ENCODE measurements at places on chromosomes 16 and 17.

DNA sequence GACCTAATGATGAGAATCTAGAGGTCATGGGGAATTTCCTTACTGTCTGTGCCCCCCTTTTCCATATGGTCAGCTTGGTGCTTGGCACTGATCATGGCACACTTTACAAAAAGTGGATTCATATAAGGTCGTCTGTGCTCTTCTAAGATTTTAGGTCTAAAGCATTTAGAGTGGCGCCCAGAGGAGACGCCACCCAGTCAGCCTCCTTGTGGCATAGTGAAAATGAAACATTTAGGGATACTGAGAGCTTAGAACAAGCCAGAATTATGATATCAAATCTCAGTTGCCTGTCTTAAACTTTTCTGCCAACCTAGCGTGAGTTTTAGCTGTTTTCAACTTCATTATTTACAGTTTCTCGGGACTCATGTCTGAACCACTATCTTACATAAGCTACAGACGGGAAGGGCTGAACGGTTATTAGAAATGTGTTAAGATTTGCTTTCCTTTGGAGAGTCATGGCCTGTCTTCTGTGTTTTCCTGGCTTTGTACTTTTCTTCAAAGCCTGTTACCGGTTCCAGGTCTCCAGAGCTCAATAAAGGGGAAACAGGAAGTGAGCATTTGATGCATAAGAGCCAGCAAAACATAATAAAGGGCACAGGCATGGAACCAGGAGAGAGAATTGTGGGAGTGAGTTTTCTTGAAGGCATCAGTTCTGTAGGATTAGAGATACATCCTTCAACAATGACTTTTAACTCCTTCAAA is 13.7 kb downstream of the ZNRF1 start:
- DNase-seq = no peak

DNA sequence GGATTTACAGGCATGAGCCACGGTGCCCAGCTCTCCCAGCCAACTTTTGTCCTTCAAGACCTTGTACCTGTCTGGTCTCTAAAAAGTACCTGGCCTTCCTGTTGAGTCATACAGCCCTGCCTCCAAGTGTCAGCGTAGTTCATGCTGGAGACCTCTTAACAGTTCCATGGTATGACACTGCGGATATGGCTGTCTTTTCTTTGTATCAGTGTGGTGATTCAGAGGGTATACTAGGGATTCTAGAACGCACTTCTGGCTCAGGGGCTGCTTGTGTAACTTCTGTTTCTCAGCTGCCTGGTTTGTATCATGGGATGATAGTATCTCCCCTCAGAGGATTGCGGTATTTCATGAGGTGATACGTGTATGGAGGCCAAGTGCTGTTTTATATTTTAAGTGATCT is 2.0 kb upstream of the TMEM11 start:
- DNase-seq = no peak

GRCh38 chr16:67399218-67399733 is 6.0 kb upstream of the TPPP3 start:
- DNase-seq = no peak

DNA sequence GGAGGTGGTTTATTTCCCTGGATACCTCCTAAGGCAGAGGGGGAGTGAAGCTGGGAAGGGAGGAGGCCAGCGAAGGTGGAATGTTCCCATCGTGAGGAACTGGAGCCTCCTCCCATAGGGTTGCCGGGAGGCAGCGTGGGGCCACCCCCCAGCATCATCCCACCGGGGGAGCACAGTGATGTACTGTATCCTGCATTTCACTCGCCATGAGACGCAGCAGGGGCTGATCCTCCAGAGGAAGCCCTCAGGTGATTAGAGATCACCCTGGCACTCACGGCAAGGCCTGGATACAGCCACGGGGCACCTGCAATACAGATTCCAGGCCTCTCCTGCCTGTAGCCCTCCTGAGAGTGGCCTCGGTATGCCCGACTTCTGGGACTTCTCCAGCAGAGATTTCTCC is 25.5 kb upstream of the BEAN1 start:
- DNase-seq = no peak

- DNase-seq = no peak
These were observed 9.1 kb upstream of the ARL5C start for GRCh38 chr17:39174920-39175694.

GRCh38 chr17:73799781-73800627 is 155.8 kb upstream of the SDK2 start:
- peak; percentile 37 for DNase-seq

DNA sequence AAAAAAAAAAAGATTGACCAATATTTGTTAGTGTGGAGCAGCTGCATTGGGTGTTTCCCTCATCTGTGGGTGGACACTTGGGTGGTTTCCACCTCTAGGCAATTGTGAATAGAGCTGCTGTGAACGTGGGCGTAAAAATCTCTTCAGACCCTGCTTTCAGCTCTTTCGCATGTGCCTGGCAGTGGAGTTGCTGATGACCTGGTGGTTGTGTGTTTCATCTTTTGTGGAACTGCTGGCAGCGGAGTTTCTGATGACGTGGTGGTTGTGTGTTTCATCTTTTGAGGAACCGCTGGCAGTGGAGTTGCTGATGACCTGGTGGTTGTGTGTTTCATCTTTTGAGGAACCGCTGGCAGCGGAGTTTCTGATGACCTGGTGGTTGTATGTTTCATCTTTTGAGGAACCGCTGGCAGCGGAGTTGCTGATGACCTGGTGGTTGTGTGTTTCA is 21.4 kb downstream of the ZC3H18 start:
- no peak for DNase-seq

DNA sequence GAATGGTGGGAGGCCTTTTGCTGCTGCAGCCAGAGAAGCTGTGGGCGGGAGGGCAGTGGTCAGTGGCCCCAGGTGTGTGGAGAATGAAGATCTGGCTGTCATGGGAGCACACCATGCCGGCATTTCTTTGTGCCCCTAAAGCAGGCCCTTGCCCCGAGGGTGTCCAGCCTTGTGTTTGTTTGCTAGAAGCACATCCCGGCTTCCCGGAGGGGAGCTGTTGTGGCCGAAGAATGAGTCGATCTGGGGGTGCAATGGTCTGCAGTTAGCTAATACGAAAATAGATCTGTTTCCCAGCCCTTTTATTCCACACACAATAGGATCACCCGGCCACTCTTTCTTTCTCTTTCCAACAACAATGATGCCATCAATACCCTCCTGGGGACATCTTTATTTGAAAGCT is 228.8 kb downstream of the CBLN1 start:
- DNase-seq = no peak

GRCh38 chr16:3640207-3640606 is 14.3 kb upstream of the DNASE1 start:
- no peak for DNase-seq

DNA sequence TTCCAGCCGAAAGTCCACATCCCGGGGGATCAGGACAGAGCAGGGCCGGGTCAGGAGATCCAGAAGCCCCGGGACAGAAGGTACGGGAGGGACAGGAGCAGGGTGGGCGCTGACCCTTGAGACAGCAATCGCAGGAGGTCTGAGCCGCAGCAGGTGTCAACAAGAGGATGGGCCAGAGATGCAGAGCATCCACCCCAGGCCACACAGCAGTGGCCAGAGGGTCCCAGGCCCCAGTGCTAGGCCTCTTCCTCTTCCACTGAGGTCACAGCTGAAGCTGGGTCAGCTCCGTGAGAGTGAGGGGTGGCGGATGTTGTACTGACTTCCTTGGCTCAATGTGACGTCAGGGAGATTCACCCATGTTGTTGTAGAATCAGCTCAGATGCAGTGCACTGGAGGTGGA is 8.7 kb upstream of the RNF213 start:
- no peak for DNase-seq

- DNase-seq = peak; percentile 72
These were observed 569 bp downstream of the FLII start for GRCh38 chr17:18257982-18258355.

DNA sequence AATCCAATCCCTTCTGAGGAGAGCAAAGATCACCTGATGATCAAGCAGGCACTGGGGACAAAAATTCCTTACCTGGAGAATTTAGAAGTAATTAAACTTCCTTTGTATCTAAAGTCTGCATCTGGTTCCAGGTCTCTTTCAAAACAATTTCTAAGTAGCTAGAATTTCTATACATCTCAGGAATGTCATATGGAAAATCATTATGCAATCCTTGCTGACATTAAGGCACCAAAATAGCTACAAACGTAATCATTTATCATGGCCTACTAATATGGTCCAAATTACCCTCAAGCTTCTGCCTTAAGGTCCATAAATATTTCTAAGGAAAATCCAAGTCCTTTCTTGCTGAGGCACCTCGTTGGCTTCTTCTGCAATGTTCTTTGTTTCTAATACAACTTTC is 32.9 kb upstream of the YPEL2 start:
- DNase-seq = no peak

DNA sequence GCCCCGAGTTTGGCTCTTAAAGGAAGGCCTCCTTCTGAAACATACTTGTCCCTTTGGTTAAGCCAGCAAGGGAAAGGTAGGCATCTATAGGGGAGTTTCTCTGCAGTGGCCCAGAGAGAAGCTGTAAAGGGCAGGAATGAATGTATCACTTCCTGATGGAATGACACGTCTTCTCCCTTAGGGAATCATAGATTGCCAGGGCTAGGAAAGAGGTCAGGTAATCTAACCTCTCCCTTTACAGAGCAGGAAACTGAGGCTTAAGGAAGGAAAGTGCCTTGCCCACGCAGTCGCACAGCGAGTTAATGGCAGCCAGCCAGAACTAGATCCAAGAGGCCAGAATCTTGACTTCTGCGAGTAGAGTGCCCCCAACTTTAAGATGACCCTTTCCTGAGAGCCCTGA is 66.1 kb downstream of the NEUROD2 start:
- no peak for DNase-seq

- no peak for DNase-seq
These were observed 264.9 kb downstream of the FTO start for GRCh38 chr16:53968896-53969295.

GRCh38 chr16:15055141-15056053 is 477 bp downstream of the NTAN1 start:
- no peak for DNase-seq

DNA sequence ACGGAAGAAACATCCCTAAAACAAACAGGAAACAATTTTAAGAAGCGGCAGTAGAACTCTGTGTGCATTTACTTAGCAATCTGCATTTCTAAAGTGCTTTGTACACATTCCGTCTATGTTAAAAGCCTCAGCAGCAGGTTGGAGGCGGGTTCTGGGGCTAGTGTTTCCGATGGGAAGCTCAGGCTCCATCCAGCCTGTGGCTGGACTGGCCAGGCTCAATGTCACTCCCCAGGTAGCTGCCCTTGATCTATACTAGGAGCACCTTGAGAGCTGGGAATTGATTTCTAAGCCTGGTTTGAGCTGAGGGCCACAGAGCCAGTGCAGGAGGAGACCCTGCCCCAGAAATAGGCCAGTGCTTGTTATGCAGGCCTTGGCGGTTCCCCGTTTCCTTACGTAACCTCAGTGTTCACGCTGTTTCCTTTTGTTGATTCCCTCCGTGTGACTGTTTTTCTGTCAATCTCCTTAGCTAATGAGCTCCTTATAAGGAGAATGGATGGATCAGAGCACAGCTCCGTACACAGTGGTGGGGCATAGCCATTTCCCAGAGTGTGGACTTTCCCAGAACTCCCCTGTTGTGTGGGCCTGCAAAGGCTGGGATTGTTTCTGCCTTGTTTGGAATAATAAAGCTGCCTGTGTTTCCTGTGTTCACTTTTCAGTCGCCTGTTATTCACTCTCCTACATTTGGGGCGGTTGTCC is 21.4 kb downstream of the ADORA2B start:
- peak; percentile 78 for DNase-seq

DNA sequence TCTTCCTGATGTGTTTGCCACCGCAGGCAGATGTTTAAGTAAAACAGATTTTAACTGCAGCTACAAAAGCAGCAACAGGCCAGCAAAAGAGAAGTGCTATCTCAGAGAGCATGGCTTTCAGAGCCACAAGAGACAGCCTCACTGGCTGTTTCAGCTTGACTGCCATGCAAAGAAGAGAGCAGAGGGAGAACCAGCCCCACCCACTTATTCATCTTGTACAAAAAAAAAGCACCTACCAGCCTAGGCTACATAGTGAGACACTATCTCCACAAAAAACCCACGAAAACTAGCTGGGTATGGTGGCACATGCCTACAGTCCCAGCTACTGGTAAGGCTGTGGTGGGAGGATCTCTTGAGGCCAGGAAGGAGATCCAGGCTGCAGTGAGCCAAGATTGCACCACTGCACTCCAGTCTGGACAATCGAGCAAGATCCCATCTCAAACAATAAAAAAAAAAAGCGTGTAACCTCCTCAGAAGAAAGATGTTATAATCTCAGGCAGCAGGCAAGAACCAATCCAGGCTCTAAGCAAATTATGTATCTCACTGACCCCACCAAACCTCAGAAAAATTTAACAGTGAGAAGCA is 30.0 kb downstream of the STH start:
- no peak for DNase-seq

DNA sequence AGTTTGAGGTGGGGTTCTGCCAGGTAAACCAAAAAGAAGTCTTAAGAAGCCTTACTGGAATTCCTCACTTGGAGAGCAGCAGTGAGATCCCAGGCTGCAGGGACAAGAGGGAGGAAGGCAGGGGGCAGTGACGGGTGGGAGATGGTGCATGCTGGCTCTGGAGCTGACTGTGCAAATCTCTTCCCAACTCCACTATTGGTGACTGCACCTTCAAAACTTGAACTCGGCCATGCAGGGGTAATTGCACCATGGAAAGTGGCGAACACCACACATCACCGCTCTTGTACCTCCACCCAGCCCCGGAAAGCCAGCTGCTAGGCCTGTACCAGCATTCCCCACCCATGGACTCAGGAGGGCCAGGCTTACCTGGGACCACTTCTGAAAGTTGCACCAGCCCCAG is 51.4 kb upstream of the CDR2 start:
- no peak for DNase-seq

- DNase-seq = peak; percentile 88
These were observed 1.4 kb downstream of the HAGHL start for GRCh38 chr16:728131-728889.

GRCh38 chr17:7336240-7337175 is at the start of gene ACAP1:
TSS of gene ACAP1 (plus strand) at chr17:7336529. CDS start at chr17:7336735, 206 bp downstream.
- no peak for DNase-seq

- no peak for DNase-seq
These were observed 373.8 kb downstream of the NPIPA8 start for GRCh38 chr16:17962726-17963125.

GRCh38 chr16:50637716-50638602 is 43.2 kb downstream of the SNX20 start:
- DNase-seq = no peak

GRCh38 chr17:2289878-2290478 is 13.6 kb downstream of the SMG6 start:
- DNase-seq = no peak

DNA sequence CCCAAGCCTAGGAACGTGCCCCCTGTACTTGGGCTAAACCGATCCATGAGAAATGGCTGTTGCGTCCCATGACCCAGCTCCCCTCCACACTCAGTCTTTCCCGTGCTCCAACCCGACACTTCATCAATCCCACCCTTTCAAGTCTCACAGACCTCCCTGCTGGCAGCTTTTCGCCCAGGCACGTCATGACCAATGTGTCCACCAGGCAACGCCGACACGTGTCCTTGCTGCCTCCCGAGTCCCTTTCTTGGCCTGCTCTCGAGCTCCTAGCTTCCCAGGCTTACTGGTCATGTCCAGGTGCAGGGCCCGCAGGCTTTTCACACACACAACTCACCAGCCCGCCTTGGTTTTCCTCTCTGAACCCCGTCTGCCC is 12.2 kb downstream of the MNT start:
- DNase-seq = no peak
